H7 (cell line): ENCODE measurements at places on chromosomes 3 and 15.
A peak's percentile ranks its signal among the peaks of the same experiment; 100 is the strongest.

GRCh38 chr3:183108470-183108869 lies 9.2 kb upstream of the MCCC1 start:
- DNase-seq: no peak

DNA sequence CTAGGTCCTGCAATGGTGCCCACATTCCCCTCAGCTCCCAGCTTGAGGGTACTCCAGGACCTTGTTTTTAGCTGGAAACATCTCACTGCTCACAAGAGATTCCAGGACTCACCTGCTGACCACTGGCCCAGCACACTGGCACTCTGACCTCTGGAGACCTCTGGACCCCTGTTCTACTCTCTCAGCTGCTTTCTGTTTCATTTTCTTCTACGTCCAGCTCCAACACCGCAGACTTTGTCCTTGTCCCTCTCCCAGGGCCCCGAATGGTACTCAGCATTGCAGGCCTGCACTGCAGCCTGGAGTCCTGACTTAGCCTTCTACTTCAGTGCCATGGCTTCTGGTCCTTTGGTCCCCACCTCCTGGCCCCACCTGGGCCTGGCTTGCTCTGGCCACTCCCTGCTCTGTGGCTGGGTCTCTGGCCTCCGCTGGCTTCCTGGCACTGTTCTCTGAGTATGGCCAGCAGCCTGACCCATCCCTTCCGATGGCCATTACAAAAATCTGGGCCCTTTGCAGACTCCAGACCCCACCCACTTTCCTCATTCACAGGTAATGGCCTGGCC lies 27.9 kb downstream of the KY start:
- DNase-seq: no peak

- peak; percentile 88 for DNase-seq
Measured at GRCh38 chr15:78315686-78316282, 16.4 kb upstream of the SKIC8 start.

- no peak for DNase-seq
Measured at GRCh38 chr15:28992336-28992864, 106.6 kb downstream of the APBA2 start.

DNA sequence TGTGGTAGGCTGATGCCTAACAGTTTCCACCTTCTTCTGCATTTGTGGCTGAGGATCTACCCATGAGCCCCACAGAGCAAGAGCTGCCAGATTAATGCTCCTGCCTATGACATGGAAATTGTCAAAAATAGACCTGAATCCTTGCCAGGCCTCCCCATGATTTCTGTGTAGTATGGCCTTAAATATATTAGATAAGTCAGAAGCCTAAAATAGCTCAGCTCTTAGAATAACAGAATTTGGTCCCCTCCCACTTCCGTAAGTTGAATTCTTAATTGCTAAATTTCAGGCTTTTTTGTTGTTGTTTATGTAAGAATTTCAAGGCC lies 129.0 kb downstream of the SERPINI1 start:
- no peak for DNase-seq

GRCh38 chr3:50652709-50653108 lies 22.0 kb upstream of the DOCK3 start:
- peak; percentile 76 for DNase-seq

GRCh38 chr3:166171695-166172094 lies 334.5 kb upstream of the BCHE start:
- DNase-seq: no peak

GRCh38 chr3:43852066-43852465 lies 161.3 kb downstream of the ABHD5 start:
- no peak for DNase-seq

GRCh38 chr3:45001738-45002137 lies 24.4 kb upstream of the CLEC3B start:
- DNase-seq: no peak

DNA sequence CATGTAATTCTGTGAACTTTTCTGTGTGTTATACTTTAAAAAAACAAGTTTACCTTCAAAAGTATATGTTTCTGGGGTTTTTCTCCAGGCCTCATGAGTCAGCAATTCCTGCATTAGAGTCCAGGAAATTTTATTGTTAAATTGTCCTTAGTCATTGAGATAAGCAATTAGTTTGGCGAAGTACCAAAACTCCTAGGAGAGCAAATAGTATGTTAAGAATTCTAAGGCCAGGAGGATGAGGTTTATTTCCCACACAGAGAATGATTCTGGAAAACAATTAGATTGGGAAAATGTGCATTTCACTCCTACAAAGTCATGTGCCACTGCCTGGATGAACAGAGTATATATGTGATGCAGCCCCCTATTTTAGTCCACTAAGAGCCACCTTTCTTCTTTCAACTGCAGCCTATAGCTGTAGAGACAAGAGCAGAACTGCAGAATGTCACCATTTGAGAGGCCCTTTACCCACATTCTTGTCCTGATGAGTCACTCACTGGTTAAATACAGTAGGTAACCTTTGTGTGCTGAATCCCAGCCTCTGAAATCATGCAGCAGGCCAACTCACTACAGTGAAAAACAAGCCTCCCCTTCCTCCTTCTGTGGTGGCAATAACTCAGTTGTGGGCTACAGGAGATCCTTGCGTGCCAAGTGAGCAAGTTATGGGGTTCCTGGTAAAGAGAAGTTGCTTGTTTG lies 452.8 kb upstream of the THBS1 start:
- peak; percentile 16 for DNase-seq

DNA sequence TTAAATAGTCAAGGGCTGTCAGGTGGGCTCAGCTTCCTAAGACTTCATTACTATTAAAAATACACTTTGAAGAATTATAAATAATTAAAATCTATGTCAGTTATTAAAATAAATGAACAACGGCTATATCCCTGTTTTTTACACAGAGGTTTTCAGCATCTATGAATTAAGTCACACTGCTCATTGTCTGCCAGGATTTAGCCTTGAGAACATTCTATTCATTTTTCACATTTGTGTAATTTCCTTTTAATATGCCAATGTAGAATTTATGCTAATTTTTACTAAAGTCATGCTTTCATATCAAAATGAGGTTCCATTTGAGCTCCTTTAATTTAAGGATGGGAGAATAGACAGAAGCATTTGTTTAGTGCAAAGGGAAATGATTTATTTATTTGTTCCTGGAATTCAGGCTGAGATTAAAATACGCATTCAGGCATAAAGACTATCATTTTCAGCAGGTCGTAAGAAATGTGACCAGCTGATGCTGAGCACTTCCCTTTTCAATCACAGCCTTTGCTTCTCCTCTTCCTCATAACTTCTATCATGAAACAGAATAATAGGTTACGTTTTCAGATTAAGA lies 345.1 kb downstream of the MFSD1 start:
- no peak for DNase-seq

- DNase-seq: no peak
Measured at GRCh38 chr3:177062052-177062732, 135.1 kb downstream of the TBL1XR1 start.

DNA sequence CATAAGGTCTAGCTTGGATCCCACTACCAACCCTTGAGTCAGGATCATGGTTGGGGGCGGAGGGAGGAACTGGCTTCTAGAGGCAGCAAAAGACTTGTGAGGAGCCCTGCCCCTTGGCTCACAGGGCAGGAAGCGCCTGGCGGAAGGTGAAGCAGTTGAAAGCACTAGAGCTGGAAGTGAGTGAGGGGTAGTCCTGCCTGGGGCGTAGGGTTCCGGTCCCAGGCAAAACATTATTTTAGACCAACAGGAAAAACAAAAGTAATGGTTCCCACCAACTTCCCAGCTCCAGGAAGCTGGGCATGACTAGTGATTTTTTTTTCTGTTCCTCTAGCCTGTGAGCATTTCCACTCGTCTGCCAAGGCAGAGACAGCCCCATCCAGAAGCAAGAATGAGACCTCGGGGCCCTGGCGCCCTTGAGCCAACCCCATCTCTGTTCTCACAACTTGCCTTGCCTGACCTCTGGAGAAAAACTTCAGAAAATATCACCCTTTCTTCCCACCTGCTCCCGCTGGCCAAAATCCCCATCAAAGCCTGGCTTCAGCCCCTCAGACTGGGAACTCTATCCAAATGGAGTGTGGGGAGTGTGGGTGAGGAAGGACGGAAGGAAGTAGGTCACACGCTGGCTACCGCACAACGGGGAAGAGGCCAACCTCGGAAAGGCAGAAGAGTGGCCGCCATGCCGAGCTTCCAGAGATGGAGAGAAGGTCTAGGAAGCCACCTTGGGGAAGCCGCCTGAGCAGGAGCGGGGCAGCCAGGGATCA lies 57.5 kb downstream of the RBPMS2 start:
- no peak for DNase-seq

- peak; percentile 87 for DNase-seq
Measured at GRCh38 chr15:97903971-97904572, 56.4 kb upstream of the ARRDC4 start.

DNA sequence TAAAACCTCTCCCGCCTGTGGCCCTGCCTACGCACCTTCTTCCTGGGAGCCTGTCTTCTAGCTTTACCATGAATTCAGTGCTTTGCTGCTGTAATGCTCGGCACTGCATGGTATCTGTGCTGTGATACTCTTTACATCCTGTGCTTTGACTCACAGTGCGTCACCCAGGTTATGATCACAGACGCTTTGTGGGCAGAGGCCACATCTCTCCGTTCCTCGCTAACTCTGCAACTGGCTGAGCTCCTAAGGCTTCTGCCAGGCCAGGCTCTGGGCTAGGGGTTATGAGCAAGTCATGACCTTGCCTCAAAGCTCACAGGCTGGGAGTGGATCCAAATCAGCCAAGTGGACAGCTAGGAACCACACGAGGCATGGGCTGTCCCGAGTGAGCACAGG lies 23.2 kb downstream of the SPTBN5 start:
- DNase-seq: no peak

DNA sequence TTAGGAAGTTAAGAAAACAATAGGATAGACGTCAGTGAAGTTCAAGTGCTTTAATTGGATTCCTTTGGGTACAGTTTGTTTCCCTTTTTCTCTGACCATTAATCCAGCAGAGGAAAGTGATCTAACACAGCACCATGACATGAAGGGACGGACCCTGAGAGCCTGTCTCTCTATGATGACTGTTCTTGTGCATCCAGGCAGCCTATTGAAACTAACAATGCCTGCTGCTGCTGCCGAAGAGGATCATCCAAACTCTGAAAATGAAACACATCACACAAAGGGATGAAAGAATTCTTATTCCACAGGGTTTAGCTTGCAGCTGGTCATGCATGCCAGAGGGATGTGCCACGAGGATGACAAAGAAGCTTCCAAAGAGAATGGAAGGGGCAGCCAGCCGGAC lies 75.5 kb downstream of the ZBTB20 start:
- DNase-seq: no peak

DNA sequence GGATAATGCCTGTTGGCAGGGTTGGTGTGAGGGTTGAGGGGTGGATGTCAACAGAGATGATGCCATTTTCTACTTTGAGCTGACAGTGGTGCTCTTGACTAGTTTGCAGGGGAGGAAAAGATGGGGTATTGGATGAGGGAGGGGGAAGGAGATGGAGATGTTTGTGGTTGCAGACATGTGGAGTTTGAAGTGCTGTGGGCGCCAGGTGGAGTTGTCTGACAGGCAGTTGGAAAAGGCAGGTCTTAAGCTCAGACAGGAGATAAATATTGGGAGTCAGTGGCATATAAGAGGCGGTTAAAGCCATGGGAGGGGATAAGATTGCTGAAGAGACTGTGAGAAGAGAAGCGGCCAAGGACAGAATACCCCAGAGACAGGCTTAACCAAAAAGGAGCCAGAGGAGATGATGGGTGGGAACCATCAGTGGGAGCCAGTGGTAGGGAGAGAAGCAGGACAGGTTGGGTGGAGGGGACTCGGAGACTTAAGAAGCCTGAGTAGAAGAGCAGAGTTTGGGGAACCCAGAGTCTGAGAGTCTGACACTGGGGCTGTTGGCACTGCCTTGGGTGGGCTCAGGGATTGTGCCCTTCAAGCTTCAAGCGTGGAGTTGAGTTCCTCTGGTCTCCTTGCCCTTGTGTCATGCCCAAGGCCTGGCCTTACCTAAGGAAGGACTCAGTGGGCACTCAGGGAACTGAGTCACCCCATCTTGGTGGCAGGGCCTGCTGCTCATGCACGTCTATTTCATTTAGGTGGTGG lies 13.9 kb downstream of the COPG1 start:
- DNase-seq: no peak
